Fibroblast of skin of right biceps (primary cell): ENCODE measurements at places on chromosomes 5 and 9.

DNA sequence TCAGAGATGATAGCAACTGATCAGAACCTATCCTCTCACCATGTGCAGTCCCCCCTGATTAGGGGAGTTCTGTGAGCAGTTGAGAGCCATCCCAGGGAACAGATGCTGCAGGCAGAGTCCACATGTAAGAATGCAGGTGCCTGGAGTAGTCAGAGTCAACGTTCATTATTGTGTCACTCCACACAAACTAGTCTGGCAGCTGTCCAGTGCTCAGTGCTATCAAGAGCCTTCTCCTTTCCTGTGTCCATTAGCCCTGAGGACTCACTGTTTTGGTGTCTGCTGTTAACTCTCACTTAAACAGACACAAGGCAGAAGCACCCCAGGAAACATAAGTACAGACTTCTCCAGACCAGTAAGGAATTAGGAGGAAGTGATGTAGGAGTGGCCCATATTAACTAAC lies 2.5 kb downstream of the SH3TC2 start:
- DNase-seq = peak; percentile 57

DNA sequence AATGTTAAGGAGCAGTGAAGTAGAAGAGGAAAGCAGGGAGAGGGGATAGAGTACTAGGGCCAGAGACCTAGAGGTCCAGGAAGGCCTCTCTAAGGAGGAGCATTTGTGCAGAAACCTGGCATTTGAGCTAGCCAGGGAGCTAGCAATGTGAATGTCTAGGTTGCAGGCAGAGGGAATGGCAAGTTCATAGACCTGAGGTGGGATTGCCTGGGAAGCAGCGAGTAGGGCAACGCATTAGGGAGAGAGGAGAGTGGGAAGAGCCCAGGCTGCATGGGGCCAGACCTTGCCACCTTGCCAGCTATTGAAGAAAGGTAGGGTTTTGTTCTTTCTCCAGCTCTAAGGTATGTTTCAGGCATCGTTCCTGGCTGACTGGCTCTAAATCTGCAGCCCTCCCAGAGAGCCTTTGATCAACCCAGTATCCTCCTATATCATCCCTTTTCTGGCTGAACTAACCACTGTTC lies 54.0 kb downstream of the SLC22A5 start:
- no peak for DNase-seq

DNA sequence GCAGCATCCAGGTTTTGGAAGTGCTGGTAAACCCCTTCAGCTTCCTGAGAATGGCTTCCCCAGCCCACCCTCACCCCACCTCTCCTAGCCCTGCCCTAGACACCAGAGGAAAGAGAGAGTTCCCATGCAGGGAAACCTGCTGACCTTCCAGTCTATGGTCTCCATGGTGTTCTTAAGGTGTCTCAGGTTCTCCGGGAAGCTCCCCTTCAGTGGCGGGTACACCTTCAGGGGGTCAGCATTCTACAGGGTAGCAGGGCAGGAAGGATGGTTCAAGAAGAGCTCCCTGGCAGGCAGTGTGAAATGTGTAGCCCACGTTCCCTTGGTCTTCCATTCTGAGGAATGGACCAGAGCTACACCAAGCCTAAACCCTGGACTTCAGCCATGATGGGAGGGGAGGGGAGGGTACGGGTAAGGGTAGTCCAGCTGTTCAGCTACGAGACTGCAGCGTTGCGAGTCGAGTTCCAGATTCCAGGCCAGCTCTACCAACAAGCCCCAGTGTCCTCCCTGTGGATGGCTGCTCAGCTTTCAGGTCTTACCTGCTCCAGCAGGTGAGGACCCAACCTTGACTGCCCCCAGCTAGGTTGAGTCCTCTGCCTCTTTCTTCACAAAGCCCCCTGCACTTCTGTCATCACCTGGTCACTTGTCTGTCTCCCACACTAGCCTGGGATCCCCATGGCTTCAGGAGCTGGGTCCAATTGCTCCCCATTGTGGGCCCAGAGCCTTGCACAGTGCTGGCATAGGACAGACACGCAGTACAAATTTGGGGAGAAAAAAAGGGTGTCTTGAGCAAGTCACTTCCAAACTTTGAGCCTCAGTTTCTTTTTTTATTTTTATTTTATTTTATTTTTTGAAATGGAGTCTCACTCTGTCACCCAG lies 7.5 kb downstream of the CD74 start:
- DNase-seq = no peak

GRCh38 chr5:12399868-12400267 lies 495.6 kb upstream of the CTNND2 start:
- no peak for DNase-seq
